ENCODE measurements at places on chromosomes 5 and 9.

- ATAC-seq: no peak
These were observed 743 bp downstream of the NR3C1 start for GRCh38 chr5:143402553-143403333.

GRCh38 chr5:170306381-170306831 is 8.8 kb upstream of the LCP2 start:
- ATAC-seq: peak; percentile 50

DNA sequence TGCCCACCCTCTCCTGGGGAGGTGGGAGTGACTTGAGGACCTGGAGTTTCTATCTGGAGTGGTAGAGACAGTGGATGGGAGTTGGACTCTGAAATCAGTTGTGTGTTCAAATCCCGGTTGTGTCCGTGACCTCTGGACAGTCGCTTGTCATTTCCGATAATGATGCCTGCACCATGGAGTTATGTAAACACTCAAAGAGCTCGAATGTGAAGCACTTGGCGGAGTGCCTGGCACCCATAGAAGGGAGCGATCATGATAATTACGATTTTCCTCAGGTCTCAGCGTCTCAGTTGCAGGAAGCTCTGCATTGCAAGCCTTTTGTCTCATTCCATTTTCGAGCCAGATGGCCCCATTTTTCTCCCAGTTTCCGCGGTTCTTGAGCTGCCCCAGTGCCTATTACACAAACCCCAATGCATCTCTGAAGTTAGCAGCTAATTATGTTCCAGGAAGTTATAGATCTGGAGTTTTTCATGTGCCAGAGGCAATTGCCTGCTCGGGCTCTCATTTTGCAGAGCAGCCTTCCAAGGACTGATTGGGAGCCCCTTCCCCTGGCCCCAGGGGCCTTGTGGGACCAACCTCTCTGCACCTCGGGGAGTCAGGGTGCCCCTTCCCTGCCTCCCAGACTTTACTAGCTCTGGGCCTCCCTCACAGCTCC is 175.5 kb upstream of the MVB12B start:
- no peak for ATAC-seq

DNA sequence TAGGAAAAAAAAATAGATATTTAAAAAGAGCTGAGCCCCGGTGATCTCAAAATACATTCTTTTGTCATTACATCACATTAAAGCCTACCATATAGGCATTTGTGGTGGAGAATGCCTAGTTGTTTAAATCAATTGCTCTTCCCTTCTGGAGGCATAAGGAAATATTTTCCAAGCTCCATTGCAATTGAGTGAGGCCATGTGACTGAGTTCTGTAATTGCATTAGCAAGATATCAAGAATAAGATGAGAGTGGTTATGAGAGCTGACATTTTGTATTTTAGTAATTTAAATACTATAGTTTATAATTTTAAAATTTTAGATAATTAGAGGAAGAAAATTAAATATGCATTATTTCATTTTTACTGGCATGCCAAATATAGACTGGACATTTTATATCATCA is 1195.9 kb downstream of the DTWD2 start:
- ATAC-seq: no peak

GRCh38 chr9:129334105-129334935 is 156.3 kb upstream of the IER5L start:
- ATAC-seq: peak; percentile 11

DNA sequence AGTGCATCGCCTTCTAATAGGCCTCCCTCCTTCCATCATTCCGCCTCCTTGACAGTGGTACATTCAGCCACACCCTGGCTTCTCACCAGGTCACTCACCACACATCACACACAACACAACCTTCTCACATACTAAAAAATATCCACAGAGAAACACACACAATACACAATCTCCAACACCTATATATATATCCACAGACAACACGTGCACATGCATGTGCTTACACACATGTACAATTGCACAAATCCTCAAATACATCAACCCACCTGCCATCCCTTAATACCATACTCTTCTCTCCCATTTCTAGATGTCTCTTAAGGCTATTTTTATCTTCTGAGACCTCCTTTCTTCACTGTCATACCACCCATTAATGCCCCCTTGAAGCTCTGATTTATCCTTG is 57.6 kb downstream of the PPP2R2B start:
- no peak for ATAC-seq

- no peak for ATAC-seq
These were observed 81.6 kb downstream of the PLPP1 start for GRCh38 chr5:55453211-55453610.

GRCh38 chr9:129748249-129748648 is 4.6 kb downstream of the PTGES start:
- no peak for ATAC-seq

- ATAC-seq: no peak
These were observed 25.8 kb downstream of the LPCAT1 start for GRCh38 chr5:1497795-1498622.

- ATAC-seq: no peak
These were observed 2.3 kb upstream of the MYOZ3 start for GRCh38 chr5:150658699-150659265.

DNA sequence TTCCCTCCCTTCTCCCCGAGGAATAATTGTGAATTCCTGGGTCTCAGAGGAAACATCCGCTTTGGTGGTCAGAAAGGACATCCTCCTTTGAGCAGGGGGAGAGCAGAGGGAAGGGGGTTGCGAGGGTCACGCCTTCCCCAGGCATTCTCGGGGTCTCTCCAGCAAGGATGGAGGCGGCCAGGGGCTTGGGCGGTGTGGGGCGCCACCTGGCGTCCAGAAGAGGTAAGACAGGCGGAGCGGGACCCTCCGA is 129.1 kb downstream of the KCNIP1 start:
- ATAC-seq: peak; percentile 47

GRCh38 chr5:72121052-72121779 is 13.9 kb downstream of the MAP1B start:
- no peak for ATAC-seq

GRCh38 chr5:129094924-129095899 is 663 bp downstream of the ISOC1 start:
- ATAC-seq: no peak

- no peak for ATAC-seq
These were observed 621 bp downstream of the NR6A1 start for GRCh38 chr9:124770359-124771020.

All from activated CD4-positive, CD25-positive, alpha-beta regulatory T cell treated with anti-CD3 and anti-CD28 coated beads, Interleukin-2, amount 50 U/mL, for 24 hours (primary cell).